H1 (cell line): ENCODE measurements at places on chromosomes 6 and 20. TPM values are rescaled to one million over a fixed set of nuclear protein-coding genes. Genes with fewer than 3 reads are reported as not detected.

LAMA4 gene
- 0.95 and 2.0 TPM in 2 replicates for polyA plus RNA-seq

ADGRF1 gene
- polyA plus RNA-seq, result not detected in 2 replicates

HLA-DRA gene
- polyA plus RNA-seq, result 4.2 and 6.2 TPM in 2 replicates

SPTLC3 gene
- polyA plus RNA-seq, result 0.11 and 0.23 TPM in 2 replicates

FKBP1C gene
- polyA plus RNA-seq, result 0.57 and 1.0 TPM in 2 replicates

DLL1 gene
- polyA plus RNA-seq, result 1.7 and 3.1 TPM in 2 replicates

MYB gene
- 4.0 TPM in 2 replicates for polyA plus RNA-seq

TRIM15 gene
- 0.18 and 0.19 TPM in 2 replicates for polyA plus RNA-seq

PSORS1C2 gene
- polyA plus RNA-seq, result 0.11 and 0.58 TPM in 2 replicates

DNA sequence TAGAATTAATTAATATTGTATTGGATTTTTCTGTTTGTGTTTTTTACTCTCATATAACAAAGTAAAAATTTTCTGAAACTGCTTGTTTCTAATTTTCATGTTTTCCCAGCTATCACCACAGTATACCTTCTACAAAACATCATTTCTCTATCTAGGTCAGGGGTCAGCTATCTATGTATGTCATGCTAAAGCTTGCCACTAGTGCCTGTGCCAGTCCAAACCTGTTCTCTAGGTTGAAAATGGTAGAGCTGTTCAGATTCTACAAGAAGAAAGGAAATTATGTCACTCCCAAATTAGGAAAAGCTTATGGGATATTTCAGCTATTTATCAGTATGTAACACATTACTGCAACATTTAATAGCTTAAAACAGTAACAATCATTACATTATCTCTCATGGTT is 5.8 kb upstream of the ME1 start:
- no peak for DNase-seq

DNA sequence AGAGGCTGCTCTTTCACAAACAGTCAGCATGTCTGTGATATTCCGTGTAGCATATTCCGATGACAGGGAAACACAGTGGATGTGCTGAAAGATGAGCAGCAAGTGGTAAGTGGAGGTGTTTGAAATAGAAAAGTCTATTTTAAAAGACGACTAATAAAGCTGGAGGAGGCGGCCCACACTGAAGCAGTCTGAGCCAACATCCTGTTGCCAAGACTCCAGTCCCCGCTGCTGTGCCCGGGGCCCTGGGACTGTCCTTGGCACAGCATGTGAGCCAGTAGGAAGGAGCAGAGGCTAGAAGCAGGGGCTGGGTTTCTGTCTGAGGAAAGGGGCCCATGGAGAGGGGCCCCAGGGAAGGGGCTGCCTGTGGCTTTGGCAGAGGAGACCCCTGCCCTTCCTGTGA is 351.5 kb upstream of the CHD6 start:
- no peak for DNase-seq

GRCh38 chr6:51021171-51021570 is 202.5 kb downstream of the TFAP2B start:
- DNase-seq, result no peak

DNA sequence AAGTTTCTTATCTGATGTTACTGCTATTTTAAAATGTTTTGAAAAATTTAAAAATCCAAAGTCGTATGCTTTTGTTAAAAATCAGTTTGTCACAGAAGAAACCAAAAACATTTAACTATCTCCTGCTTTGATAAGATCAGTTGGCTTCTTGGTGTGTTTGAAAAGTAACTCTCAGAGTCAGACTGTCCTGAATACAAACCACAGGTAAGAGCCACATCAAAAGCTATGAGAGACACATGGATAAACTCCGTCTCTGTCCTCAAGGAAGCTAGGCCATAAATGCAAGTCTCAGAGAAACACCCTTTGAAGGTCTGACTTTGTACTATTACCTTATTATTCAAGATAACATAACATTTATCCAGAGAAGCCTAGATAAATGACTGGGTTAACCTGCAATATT is 7.7 kb downstream of the HBS1L start:
- DNase-seq, result no peak

- no peak for DNase-seq
These were observed 636.9 kb downstream of the QKI start for GRCh38 chr6:164051427-164051826.

- DNase-seq, result no peak
These were observed 431.9 kb downstream of the PKHD1 start for GRCh38 chr6:51655517-51655916.

- no peak for DNase-seq
These were observed 11.6 kb downstream of the GMPR start for GRCh38 chr6:16249971-16250370.

DNA sequence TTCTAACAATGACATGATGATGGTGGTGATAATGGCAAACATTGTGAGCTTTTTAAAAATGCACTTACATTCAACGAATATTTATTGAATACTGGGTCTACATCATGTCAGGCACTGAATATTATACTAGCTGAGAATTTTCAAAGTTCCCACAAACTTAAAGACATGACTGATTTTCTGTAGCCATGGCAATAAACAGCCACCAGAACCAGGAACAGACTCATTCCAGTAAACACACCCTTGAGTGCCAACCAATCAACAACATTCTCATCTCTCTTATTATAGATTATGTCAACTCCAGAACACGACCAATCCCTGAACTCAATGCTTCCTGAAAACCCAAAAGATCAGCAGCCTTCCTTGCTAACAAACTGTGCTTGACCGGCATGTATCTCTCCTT is 212.4 kb upstream of the RUNX2 start:
- no peak for DNase-seq

DNA sequence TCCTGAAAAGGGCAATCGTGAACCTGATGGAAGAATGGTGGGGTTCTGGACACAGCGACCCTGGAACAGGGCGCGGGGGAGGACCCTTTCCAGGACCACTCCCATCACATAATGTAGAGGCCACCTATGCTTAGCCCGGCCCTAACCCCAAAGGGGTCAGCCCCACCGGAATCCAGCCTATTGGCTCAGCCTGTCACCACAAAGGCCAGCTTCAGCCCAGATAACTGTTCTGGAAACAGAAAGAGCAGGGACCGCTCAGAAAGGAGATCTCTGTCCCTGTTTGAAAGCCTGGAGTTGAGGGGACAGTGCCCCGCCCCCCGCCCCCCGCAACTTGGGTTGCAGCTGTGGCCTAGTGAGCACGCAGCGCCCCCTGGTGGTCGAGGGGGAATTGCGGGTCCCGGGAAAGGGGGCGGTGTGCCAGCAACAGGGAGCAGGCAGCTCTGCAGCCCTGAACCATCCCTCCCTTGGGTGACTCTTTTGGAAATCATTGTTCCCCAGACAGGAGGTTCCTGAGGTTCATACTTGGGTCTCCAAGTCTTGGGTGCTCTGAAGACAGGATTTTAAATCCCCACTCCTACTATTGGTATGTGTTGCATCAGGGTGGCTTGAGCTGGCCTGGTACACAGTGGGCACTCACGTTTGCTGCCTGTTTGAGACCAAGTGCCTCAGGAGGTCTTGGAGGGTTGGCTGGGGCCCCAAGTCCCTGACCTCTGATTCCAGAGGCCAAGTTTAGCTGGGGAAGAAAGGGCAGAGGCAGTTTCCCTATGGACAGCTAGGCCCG is 1.5 kb downstream of the SIGLEC1 start:
- DNase-seq, result peak; percentile 99

- DNase-seq, result no peak
These were observed 25.9 kb upstream of the STXBP5 start for GRCh38 chr6:147178355-147178754.

- no peak for DNase-seq
These were observed 60.2 kb downstream of the MAFB start for GRCh38 chr20:40628877-40629276.

DNA sequence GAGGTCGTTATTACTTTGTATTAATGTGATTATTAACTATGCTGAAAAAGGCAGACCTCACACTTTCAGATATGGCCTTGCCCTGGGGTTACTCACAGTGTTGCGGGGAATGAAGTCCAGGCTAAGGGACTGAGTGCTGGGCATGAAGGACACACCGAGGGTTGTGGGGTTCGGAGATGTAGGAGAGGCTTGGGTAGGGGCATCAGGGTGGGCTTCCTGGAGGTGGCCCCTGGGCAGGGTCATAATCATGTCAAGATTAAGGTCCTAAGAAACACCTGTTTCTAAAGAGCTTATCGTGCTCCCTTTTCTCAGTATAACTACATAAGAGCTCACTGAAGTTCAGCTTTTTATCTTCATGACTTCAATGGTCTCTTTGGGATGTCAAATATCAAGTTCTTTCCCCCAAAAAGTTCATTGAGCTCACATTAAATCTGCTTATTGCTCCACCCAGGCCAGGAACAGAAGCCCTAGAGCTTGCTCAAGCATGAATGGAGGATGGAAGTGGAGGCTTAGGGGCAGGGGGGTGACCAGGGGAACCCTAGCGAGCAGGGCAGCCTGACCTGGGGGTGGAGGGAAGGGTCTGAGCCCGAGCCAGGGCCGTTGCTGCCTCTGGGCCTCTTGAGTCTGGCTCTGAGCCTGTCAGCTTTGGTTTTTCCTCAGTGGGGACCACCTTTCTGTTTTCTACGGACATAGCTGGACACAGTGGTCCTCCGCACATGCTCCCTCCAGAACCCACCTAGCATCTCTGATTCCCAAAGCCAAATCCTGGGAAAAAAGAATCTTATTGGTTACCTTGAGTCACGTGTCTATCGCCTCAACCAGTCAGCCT is 37.3 kb upstream of the TGM2 start:
- DNase-seq, result no peak

GRCh38 chr6:84517741-84518530 is 246.5 kb downstream of the TBX18 start:
- no peak for DNase-seq

GRCh38 chr20:59789686-59790085 is 143.8 kb downstream of the SYCP2 start:
- DNase-seq, result no peak

GRCh38 chr6:4164117-4164442 is 28.7 kb upstream of the ECI2 start:
- DNase-seq, result no peak

GRCh38 chr6:170344631-170345576 is 38.3 kb downstream of the FAM120B start:
- no peak for DNase-seq

DNA sequence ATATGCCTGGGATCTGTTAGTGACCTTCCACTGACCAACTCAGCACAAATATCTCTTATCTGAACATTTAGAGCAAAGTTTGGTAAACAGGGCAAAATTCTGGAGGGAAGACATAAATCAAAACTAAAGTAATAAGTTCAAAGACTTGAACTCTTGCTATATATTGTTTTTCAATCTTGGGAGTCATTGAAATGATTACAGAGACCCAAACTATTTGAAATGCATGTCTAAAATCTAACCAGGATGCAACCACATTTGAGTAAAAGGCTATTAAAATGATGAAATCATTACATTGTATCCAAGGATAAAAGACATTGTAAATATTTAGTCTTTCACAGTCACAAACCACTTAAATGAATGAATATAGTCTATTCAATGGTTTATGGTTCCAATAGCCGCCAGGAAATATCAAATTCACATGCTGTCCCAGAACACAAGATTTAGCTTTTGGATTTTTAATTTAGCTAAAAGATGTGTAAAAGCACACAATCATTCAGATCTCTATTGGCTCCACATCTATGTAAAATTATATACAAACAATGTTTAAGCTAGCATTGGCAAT is 256.6 kb upstream of the EPHA7 start:
- DNase-seq, result no peak

- DNase-seq, result no peak
These were observed at the start of gene LTB for GRCh38 chr6:31582230-31582643. Gene LTB (minus strand): TSS chr6:31582424. CDS start chr6:31582417, 7 bp downstream.

DNA sequence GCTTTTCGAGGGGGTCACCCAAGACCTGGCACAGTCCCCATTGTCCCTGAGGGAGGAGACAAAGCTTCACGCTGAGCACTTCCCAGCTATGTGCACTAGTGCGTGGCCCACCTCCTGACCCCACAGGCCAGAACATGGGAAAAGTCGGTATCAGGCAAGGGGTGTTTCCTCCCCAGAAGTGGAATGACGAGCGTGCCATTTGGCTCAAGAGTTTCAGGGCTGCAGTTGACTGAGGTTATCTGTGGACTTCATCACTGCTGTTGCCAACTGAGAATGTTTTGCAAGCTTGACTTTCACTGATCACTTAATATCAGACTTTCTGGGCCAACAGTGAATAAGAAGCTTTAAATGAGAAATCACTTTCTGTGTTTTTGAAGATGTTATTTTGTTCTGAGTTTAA is 137.0 kb upstream of the AFDN start:
- no peak for DNase-seq

DNA sequence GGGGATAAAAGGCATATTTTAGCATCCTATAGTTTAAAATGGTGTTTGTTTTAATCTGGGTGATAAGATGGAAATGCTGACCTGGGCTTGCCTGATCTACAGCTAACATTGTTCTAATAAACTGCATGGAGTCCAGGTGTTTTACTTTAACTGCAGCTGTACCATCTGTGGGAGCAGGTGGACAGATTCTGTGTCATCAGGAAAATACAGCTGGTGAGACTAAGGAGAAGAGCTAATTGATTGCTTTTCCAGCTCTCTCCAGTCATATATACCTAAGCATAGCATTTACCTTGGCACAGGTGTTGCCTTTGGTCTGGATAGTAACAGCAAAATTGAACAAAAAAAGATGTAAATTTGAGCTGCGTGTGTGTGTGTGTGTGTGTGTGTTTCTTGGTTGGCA is 31.6 kb downstream of the CBFA2T2 start:
- no peak for DNase-seq

- DNase-seq, result no peak
These were observed at the start of gene LIME1 for GRCh38 chr20:63735859-63736718. Gene LIME1 (plus strand): TSS chr20:63736664. CDS start chr20:63737550, 886 bp downstream.

DNA sequence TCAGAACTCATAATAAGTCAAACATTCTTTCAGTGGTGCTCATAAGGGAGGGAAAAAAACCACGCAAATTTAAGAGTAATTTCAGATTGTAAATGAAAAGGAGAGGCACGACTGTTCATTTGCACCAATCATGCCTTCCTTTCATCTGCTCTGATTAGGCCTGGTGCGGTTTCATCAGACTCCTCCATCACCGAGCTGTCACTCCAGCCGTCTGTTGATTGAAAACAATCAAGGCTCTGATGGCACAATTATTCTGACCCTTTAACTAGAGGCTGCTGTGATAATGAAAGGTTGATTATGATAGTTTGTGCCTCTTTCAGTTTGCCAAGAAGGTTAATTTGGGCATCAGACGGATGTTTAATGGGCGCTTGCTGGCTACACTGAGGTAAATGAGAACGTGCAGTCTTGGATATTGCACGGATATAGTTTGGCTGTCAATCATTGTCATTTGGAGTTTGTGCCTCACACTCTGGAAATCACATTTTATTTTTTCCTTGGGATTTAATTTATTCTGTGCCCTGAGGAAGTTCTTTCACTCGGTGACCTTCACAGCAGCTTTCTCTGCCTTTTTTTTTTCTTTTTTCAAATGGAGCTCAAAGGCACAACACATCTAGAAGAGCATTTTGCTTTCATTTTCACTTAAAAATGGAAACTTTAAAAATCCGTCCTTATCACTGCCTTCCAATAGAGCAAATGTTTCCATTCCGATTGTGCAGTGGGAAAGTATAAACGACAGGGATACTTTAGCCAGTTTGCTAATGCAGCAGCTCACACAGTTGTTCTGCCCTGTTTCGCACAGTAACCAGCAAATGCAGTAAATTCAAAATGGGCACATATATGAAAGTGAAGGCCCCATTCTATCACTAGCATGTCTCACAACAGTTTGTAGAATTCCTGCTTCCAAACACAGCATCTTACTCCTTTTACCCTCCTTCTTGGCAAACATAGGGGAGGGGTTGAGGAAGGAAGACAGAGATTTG is 172.8 kb downstream of the KLHL32 start:
- DNase-seq, result no peak

GRCh38 chr20:36682311-36682710 is 36.3 kb upstream of the SLA2 start:
- DNase-seq, result no peak

- DNase-seq, result no peak
These were observed 144.5 kb upstream of the MCHR2 start for GRCh38 chr6:100138346-100139022.

- peak; percentile 98 for DNase-seq
These were observed 24.5 kb downstream of the TSPYL4 start for GRCh38 chr6:116229287-116229913.
